ENCODE measurements at places on chromosomes 4 and X. TPM values are rescaled to one million over a fixed set of nuclear protein-coding genes. Genes with fewer than 3 reads are reported as not detected.

Gene ATOH1
- total RNA-seq: not detected

Gene TLR10
- total RNA-seq: not detected

Gene CEP44
- total RNA-seq: 5.6 TPM

Gene MYOZ2
- not detected for total RNA-seq

Gene LAMTOR3
- total RNA-seq: 34.4 TPM

Gene PARM1
- total RNA-seq: 0.61 TPM

Gene ADGRG4
- total RNA-seq: not detected

Gene NPY1R
- total RNA-seq: 0.03 TPM

Gene ART3
- not detected for total RNA-seq

Gene ADH1C
- not detected for total RNA-seq

Gene VCX3A
- total RNA-seq: not detected

Gene VCX3B
- not detected for total RNA-seq

Gene STBD1
- 6.5 TPM for total RNA-seq

Gene SSR4
- 396 TPM for total RNA-seq

Gene KLF8
- total RNA-seq: not detected

Gene SSX3
- not detected for total RNA-seq

Gene THAP6
- total RNA-seq: 7.2 TPM

Gene FRMD7
- total RNA-seq: not detected

Gene NALF2
- total RNA-seq: 6.7 TPM

Gene C1QTNF7
- total RNA-seq: not detected

Gene CT45A10
- 0.23 TPM for total RNA-seq

Gene FRG2
- total RNA-seq: not detected

Gene TMSB15A
- 0.27 TPM for total RNA-seq

Gene MEPE
- not detected for total RNA-seq

Gene BCAP31
- 398 TPM for total RNA-seq

Gene MSX1
- total RNA-seq: 10.9 TPM

Gene TRO
- 0.64 TPM for total RNA-seq

Gene FAM50A
- total RNA-seq: 121 TPM

Gene SORBS2
- total RNA-seq: 0.02 TPM

Gene CPE
- total RNA-seq: 1.6 TPM

Gene CTAG1A
- not detected for total RNA-seq

Gene AMBN
- total RNA-seq: not detected

Gene PPARGC1A
- 0.06 TPM for total RNA-seq

Gene OTUD6A
- total RNA-seq: not detected

Gene SCOC
- total RNA-seq: 29.0 TPM

Gene SHOX
- total RNA-seq: not detected

Gene CXCL9
- total RNA-seq: not detected

Gene PAK3
- not detected for total RNA-seq

Gene TASL
- total RNA-seq: not detected

Gene DCAF16
- total RNA-seq: 7.0 TPM

Gene KLB
- total RNA-seq: 0.15 TPM

Gene SYTL5
- 0.45 TPM for total RNA-seq

Gene JADE3
- 15.0 TPM for total RNA-seq

Gene SLC10A6
- not detected for total RNA-seq

Gene MTMR8
- total RNA-seq: 0.45 TPM

Gene UCP1
- not detected for total RNA-seq

Gene CFAP99
- 0.12 TPM for total RNA-seq

Gene DOK7
- 0.34 TPM for total RNA-seq

Gene RIPPLY1
- total RNA-seq: 0.08 TPM

Gene GABRA4
- total RNA-seq: not detected

Gene IL2
- total RNA-seq: not detected

Gene NAP1L2
- total RNA-seq: 1.4 TPM

Gene MAGEA12
- 0.16 TPM for total RNA-seq
